Gastrocnemius medialis (tissue), 4 donors: ENCODE measurements at places on chromosomes 6 and 20. TPM values are rescaled to one million over a fixed set of nuclear protein-coding genes. Genes with fewer than 3 reads are reported as not detected.
A peak's percentile ranks its signal among the peaks of the same experiment; 100 is the strongest.

DNA sequence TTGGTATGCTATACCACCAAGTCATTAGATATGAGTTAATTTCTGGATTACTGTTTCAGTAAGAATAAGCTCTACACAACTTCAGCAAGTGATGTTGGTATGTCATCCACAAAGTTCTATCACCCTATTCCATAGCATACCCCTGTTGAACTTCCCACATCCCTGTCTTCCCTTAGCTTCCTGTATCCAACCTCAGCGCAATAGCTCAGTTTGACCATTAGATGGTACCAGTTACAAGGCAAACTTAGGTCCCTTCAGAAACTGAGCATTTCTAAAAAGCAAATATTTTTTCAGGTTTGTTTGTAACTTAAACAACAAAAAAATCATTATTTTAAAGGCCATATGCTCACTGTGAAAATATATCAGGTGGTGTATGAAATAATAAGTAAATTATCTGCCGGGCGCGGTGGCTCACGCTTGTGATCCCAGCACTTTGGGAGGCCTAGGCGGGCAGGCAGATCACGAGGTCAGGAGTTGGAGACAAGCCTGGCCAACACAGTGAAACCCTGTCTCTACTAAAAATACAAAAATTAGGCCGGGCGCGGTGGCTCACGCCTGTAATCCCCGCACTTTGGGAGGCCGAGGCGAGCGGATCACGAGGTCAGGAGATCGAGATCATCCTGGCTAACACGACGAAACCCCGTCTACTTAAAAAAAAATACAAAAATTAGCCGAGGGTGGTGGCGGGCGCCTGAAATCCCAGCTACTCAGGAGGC is 8.8 kb upstream of the MOG start:
- DNase-seq = no peak

DNA sequence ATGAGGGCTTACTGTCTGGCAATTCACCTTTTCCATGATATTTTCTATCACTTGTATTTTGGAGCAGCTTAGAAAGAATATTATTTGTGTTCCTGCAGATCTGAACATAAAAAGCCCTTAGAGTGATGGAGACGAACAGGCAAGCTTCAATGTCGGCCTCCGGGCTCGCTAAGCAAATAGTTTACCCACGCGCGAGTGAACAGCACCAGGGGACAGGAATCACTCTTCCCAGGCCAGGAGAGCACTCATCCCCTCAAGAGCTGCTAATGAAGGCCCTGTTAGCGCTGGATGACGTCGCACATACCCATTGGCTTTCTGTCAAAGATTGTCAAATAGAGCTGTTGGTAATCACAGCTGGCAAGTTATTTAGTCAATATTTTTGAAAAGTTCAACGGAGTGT is 395.7 kb downstream of the ZFAND3 start:
- no peak for DNase-seq

GRCh38 chr20:59827138-59828056 is 106.0 kb downstream of the SYCP2 start:
- DNase-seq = no peak

- no peak for DNase-seq
Observed at GRCh38 chr20:61308477-61308774, 56.4 kb downstream of the CDH4 start.

DNA sequence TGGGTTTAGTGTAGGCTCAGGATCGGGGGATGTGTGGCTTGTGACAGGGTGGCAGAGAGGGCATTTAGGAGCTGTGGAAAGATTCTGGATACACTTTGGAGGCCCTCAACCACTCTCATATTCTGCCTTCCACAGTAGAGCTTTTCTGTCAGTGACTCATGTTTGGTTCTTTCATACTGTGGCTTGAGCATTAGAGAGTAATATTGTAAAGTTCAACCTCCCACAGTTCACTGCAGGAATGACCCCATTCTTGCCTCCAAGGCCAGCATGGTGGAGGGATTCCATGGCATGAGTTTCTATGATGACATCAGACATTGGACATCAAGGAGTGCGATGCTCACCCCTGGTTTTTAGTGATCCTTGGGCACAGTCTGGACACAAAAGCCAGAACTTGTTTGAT is 50.9 kb downstream of the DTD1 start:
- DNase-seq = no peak

- DNase-seq = no peak
Observed at GRCh38 chr20:38272961-38273360, 12.4 kb upstream of the KIAA1755 start.

- DNase-seq = no peak
Observed at GRCh38 chr6:23940466-23940865, 185.5 kb upstream of the NRSN1 start.

GRCh38 chr20:32359633-32360332 is 1.7 kb downstream of the ASXL1 start:
- DNase-seq = no peak

GRCh38 chr6:111113336-111114086 is 26.2 kb downstream of the SLC16A10 start:
- DNase-seq = peak; percentile 74

- no peak for DNase-seq
Observed at GRCh38 chr20:41643504-41643938, 25.3 kb upstream of the CHD6 start.

DNA sequence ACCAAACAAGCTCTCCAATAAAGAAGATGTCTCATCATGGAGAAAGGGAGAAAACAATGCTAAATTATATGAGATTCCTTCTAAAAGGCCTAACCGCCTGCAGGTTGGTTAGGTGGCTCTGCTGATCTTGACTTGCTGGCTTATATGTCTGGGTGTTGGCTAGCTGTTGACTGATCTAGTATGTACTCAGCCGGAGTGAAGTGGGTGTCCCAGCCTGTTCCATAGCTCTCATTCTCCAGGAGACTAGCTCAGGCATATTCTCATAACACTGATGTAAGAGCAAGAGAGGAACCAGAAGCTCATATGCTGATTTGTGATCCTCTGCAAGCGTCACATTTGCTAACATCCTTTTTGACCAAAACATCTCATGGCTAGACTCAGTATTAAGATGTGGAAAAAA is 473.0 kb downstream of the BMP2 start:
- no peak for DNase-seq

DNA sequence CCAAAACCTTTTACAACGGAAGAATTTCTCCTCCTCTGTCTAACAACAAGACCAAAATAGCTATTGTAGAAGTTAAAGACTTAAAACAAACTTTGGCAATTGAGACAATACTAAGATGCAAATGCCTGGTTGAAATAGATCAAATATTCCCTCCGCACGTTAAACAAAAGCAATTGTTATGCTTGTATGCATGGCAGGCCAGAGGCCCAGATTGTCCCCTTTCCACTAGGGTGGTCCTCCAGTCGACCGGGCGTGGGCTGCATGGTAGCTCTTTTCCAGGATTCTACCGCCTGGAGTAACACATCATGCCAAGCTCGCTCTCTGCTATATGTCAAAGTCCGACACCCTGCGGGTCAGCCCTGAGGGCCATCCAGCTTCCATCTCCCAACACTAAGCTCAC is 234.7 kb downstream of the RNGTT start:
- no peak for DNase-seq

- DNase-seq = no peak
Observed at GRCh38 chr20:55211481-55211880, 736.1 kb downstream of the DOK5 start.

GRCh38 chr6:13422681-13423221 is 64.6 kb downstream of the GFOD1 start:
- DNase-seq = no peak

GRCh38 chr6:44251576-44252524 is 4.9 kb downstream of the HSP90AB1 start:
- DNase-seq = no peak

GRCh38 chr20:46546936-46547335 is 3.5 kb downstream of the OCSTAMP start:
- no peak for DNase-seq

DNA sequence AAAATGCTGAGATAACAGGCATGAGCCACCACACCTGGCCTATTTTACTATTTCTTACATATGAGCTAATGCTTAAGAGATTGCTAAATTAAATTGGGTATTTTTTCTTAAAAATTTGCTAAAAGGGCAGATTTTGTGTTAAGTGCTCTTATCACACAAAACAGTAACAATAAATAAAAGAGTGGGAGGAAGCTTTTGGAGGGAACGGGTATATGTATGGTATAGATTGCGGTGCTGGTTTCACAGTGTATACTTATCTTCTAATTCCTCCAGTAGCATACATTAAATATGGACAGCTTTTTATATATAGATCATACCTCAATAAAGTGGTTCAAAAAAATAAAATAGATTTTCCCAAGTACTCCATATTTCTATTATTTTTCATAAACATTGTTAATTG is 39.4 kb upstream of the FABP7 start:
- no peak for DNase-seq

GRCh38 chr6:14275493-14275851 is 157.9 kb downstream of the CD83 start:
- DNase-seq = no peak

DNA sequence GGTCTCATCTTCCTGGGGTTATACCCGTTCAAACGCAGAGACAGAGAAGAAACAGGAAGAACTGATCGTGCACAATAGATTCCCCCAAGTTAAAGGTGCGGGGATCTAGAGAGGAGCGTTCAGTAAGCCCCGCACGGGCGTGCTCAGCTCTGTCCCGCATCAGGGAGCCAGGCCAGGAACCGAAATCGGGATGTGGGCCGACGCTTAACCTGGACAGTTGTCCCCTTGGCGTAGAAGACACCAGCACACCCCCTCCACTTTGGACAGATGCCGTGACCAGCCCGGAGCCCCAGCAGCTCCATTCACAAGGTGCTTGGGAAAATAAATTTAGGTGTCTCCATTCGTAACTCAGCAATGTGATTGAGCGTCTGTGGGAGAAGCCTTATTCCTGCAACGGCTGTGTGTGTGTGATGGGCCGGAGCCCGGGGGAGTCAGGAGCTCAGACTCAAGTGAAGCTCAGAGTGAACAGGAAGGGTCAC is 24.0 kb upstream of the GATA5 start:
- no peak for DNase-seq

- DNase-seq = no peak
Observed at GRCh38 chr20:37353285-37353849, 7.4 kb downstream of the SRC start.

- DNase-seq = no peak
Observed at GRCh38 chr20:46011631-46012482, 3.1 kb downstream of the MMP9 start.

DNA sequence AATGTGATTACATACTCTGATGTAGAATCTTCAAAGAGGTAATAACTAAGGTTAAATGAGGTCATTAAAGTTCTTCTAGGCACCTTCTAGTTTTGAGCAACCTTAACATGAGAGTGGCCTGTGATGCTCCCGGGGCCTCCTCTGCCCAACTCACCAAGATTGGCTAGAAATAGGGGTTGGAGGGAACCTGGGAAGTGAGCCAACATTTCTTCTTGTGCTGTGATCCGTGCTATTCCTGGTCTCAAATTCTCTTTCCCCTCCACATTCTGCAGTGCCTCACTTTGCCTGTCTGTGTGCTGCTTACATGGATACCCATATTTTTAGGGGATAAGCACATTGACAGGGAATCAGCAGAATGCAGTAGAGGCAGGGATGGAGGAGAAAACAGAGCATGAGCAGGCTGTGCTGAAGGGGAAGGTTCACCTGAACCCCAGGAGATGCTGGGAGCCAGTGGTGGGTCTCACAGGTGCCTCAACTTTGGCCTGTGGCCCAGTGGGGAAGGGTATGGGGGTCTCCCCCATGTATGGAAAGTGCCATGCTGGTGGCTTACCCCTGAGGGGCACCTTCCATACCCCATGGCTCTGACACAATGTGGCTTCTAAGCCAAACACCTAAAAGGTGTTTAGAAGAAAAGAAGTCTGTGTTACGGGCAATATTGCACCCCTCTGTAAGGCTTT is 164.7 kb upstream of the CHD6 start:
- no peak for DNase-seq

DNA sequence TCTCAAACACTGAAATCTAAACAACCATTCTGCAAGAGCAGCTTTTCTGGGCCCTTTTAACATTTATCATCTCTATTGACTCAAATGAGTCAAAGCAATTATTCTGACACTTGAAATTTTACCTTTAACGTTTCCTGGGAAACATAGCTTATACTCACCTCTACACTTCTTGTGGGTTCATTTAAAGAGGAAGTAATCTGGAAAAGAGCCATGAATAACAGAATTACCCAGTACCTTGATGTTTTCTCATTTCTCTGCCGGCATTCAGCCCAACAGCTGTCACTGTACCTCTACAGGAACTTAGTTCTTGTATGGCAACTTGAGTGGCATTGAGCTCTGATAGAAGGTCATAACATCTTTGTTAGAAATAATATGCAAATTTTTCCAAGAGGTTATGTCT is 272.2 kb downstream of the KCNQ5 start:
- DNase-seq = no peak

GRCh38 chr6:115618256-115618655 is 442.4 kb downstream of the FRK start:
- no peak for DNase-seq

DNA sequence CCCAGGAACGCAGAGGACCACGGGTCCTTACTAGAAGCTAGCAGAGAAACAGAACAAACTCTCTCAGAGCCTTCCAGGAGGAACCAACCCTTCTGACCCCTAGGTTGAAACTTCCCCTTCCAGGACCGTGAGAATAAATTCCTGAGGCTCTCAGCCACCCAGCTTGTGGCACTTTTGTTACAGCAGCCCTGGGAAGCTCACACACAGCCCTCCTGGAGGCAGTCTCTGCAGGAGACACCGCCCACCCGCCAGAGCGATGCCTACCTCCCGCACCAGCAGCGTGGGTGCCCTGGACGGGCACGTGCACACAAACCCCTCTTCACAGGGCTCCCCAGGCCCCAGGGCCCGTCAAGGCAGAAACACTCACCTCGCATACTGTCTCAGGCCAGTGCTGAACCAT is 4.2 kb downstream of the RNASET2 start:
- DNase-seq = no peak

Gene CNR1
- 9.4 TPM for total RNA-seq

Gene SLC44A4
- not detected for total RNA-seq

Gene C4B
- total RNA-seq = 2.6 TPM

Gene RAET1L
- total RNA-seq = not detected

Gene MYMX
- not detected for total RNA-seq

Gene MTCH1
- total RNA-seq = 113 TPM

Gene RGS17
- not detected for total RNA-seq

Gene SOBP
- total RNA-seq = 3.8 TPM

Gene PKIB
- 1.1 TPM for total RNA-seq

Gene GABRR1
- total RNA-seq = not detected

Gene HLA-DOA
- 0.20 TPM for total RNA-seq

Gene PROKR2
- total RNA-seq = not detected

Gene CGA
- not detected for total RNA-seq

Gene DLL1
- total RNA-seq = 3.7 TPM

Gene FILIP1
- 123 TPM for total RNA-seq

Gene PRRC2A
- 67.7 TPM for total RNA-seq

Gene C6orf163
- total RNA-seq = 0.40 TPM

Gene RIPPLY2
- total RNA-seq = not detected

Gene CST2
- total RNA-seq = not detected

Gene CCDC170
- 0.05 TPM for total RNA-seq

Gene RSPO3
- total RNA-seq = 4.8 TPM

Gene CD109
- total RNA-seq = 2.5 TPM

Gene CPNE5
- not detected for total RNA-seq

Gene CD93
- 22.2 TPM for total RNA-seq

Gene LAMP5
- total RNA-seq = not detected

Gene SIRPD
- total RNA-seq = not detected

Gene CD83
- total RNA-seq = 0.72 TPM

Gene C6orf132
- not detected for total RNA-seq

Gene CYB5R4
- total RNA-seq = 9.1 TPM

Gene SCUBE3
- 0.05 TPM for total RNA-seq
